ENCODE measurements at places on chromosomes 11 and 22.

GRCh38 chr22:49271831-49272230 lies 555.8 kb downstream of the BRD1 start:
- no peak for DNase-seq

GRCh38 chr22:29536411-29536810 lies 17.1 kb downstream of the THOC5 start:
- DNase-seq: no peak

DNA sequence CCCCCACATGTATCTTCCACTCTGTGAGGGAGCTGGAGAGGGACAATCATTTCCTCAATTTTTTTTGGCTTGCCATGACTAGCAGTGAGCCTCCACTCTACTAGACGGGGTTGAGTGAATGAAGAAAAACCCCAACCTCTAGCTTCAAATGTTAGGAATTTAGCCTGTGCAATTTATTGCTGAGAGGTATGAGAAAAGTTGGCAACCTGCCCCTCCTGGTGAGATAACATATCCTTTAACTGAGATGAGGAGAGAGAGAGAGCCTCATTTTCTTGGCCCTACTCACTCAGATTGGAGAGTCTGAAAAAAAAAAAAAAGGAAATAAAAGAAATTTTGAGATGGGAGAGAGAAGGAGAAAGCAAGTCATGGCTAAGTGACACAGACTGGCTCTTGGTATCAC lies 218.2 kb upstream of the CARD18 start:
- DNase-seq: no peak

DNA sequence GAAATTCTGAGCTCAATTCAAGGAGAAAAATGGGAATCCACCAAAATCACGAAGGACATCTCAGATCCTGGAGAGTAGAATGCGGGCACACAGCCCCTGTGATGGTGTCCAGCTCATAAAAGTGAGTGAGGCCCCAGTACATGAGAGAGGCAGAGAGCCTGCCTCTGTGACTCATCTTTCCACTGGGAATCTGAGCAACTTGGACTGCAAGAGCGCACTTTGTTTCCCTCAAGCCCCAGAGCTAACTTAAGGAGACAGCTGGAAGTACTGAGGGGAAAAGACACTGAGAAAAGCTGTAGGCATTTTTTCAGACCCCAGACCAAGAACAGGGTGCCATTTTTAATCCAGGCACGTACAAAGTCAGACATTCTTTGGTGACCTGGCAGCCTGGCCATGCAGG lies 273.7 kb downstream of the C11orf87 start:
- DNase-seq: no peak

DNA sequence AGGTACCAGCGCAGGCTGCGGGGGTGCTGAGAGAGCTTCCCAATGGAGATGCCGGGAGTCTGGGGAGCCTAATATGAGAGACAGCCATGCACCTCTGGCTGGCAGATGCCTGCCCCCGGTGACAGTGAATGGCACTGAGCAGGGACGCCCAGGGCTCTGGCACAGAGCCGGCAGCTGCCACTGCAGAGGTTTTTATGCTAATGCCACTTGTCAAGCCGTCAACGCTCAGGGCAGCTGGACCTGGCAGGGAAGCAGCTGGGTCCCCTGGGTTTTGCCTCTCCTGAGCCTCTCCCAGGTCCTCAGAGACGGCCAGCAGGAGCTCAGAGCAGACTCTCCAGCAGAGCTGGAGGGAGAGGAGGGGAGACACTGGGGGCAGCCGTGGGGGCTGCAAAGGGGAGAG lies 573.6 kb downstream of the BUD13 start:
- DNase-seq: no peak

- DNase-seq: no peak
Observed at GRCh38 chr11:87330187-87330601, 292.5 kb downstream of the TMEM135 start.

DNA sequence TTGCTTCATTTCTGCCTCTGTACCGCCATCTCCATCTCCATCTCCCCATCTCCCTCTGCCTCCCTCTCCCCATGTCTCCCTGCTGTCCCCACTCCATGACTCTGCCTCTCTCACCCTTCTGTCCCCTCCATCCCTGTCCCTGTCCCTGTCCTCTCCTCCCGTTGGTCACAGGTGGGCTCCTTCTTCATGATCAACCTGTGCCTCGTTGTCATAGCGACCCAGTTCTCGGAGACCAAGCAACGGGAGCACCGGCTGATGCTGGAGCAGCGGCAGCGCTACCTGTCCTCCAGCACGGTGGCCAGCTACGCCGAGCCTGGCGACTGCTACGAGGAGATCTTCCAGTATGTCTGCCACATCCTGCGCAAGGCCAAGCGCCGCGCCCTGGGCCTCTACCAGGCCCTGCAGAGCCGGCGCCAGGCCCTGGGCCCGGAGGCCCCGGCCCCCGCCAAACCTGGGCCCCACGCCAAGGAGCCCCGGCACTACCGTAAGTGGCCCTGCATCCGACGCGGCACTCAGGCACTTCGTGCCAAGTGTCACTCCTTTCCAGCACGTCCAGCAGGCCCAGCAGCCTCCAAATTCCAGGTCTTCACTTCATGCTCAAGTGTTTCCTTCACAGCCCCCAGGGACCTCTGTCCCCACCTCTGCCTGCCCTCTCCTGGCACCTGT lies 76.0 kb downstream of the CACNA1I start:
- no peak for DNase-seq

- no peak for DNase-seq
Observed at GRCh38 chr11:100716838-100717237, 29.8 kb downstream of the ARHGAP42 start.

- DNase-seq: no peak
Observed at GRCh38 chr11:5473921-5474320, 14.6 kb upstream of the OR52D1 start.

- DNase-seq: no peak
Observed at GRCh38 chr11:12213883-12214282, 103.5 kb downstream of the MICAL2 start.

GRCh38 chr11:32255841-32256240 lies 165.0 kb downstream of the RCN1 start:
- no peak for DNase-seq

DNA sequence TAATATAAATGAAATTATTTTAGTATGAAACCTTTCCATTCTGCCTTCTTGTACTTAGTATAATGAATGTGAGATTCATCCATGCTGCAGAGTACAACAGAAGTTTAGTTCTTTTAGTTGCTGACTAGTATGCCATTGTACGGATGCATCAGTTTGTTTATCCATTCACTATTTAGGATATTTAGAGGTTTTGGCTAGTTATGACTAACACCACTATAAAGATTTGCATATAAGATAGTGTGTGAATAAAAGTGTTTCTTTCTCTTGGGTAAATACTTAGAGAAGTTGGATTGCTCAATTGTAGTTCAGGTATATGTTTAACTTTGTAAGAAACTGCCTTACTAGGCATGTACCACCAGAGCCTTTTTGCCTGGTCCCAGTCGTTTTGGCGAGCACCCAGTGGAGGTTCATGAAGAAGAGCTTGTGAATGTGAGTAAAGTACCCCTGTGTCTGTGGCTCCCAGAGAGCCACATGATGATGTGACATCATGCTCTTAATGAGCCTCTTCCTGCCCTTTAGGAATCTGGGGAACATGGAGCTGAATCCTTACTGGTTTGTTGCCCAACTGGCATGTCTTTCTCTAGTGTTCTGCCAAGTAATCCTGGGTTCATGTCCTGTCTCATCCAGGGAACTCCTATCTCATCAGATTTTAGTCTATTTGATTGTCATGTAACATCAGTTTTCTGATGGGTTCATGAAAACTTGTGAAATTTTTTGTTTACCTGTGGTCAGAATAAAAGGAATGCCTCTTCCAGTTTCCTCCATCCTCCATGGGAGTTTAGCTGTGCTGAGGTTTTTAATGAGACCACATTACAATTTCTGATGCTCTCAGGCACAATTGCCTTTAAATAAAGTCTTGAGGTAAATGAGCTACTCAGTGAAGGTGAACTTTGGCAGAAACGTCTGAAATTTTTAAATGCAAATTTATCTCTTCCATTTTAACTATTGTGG lies 234.8 kb downstream of the CASP12 start:
- DNase-seq: no peak

DNA sequence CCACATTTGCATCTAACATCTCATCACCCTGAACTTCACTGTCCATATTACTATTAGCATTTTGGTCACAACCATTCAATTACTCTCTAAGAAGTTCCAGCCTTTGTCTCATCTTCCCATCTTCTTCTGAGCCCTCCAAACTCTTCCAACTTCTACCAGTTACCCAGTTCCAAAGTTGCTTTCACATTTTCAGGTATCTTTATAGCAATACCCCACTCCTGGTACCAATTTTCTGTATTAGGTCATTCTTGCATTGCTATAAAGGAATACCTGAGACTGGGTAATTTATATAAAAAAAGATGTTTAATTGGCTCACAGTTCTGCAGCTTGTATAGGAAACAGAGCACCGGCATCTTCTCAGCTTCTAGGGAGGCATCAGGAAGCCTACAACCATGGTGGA lies 64.7 kb upstream of the ARHGAP42 start:
- no peak for DNase-seq

- DNase-seq: no peak
Observed at GRCh38 chr11:10305262-10305963, 540 bp downstream of the ADM start.

DNA sequence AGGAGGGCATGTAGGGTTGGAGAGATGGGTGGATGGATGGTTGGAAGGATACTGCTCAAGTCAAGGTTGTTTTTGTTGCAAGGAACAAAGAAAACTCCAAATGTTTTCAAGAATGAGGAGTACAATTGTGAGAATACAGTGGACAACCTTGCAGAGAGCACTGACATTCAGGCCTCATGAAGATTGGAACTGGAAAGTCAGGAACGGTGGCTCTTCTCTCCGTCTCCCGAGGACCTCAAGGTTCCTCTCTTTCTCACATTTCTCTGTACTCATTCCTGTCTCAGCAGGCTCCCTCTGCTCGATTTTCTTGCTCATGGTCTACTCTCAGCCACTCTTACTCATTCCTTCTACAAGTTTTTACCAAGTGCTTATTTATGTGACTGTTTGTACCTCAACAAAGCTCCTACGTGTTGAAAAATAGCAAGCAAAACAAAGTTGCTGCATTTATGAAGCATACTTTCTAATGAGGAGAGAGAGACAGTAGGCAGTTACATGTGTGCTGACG lies 97.6 kb downstream of the SWAP70 start:
- no peak for DNase-seq

DNA sequence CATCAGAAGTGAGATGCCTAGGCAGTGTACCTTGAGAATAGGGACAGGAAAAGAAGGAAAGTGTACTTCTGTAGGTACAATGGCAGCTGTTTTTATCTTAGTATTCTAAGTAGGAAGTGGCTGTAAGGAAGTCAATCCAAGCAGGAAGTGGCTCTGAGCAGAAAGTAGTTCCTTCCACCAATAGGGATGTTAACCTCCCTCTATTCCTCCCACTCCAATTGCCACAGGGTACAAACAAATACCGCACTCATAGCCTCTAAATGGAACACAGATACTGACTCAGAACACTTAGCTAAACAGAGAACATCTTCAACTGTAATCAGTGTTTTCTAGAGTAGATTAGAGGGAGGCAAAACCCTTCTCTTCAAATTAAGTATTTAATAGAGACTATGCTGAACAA lies 10.6 kb downstream of the LRRC55 start:
- DNase-seq: no peak

DNA sequence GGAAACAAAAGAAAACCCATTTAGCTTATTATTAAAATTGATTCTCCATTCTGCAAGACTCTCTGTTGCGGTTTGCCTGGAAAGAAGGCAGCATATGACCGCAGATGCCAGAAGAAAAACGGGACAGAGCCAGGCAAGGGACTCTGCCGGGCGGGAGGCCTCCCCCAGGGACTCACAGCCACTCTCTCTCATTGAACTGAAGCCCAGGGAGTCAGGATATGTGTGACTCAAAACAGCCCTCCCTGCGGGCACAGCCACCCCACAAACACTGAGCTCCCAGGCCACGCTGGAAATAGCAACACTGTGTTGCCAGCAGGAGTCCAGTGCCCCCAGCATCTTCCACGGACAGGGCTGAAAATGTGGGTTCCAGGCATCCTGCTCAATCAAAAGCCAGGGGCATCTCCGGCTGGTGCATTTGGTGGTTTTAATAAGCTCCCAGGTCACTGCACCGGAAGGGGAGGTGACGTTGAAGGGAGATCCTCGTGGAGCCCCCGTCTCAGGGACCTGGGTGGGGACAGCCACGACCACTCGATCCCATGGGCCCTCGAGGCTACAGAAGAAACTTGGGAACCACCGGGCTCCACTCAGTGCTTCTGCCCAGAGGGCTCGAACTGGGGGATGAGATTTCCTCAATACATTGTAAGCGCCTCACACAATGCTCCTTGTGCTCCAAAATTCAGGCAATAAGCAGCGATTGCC lies 624.5 kb downstream of the TBC1D22A start:
- DNase-seq: no peak

GRCh38 chr22:29773233-29773632 lies 6.1 kb downstream of the UQCR10 start:
- DNase-seq: no peak

- no peak for DNase-seq
Observed at GRCh38 chr11:66371627-66372415, at the start of gene SLC29A2. Gene SLC29A2, minus strand, starts transcription at chr11:66371760. Its CDS starts 169 bp downstream, at chr11:66371591.

- DNase-seq: no peak
Observed at GRCh38 chr22:44549701-44550100, 51.7 kb upstream of the RTL6 start.

GRCh38 chr11:33652930-33653329 lies 47.7 kb downstream of the C11orf91 start:
- DNase-seq: no peak

- no peak for DNase-seq
Observed at GRCh38 chr11:85749884-85750283, 61.1 kb downstream of the SYTL2 start.

- no peak for DNase-seq
Observed at GRCh38 chr11:65133724-65134123, 595 bp downstream of the SYVN1 start.

Measured in brain pericyte (primary cell).